CD4-positive, alpha-beta memory T cell (primary cell): ENCODE measurements at places on chromosomes 1 and 21.

DNA sequence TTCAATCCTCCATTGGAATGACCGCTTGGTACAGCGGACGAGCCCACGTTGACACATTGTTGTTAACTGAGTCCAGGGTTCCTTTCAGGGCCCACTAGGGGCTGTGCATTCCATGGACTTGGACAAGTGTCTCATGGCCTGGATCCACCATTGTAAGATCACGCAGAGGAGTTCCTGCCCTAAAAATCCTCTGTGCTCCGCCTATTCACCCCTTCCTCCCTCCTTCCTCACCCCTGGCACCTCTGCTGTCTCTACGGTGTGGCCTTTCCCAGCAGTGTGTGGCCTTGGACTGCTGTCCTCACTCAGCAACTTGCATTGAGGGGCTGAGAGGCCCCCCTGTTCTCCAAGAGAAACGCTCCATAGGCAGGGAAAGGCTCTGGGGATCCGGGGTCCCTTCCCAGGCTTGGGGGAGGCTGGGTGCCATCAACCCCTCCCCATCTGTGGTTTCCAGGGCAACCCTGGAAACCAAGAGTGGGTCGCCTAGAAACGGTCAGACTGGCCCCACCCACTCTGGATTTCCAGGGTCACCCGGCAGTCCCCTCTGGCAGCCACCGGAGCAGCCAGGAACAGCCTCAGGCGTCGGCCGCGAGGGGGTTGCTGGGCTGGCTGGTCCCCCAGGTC lies 50.9 kb downstream of the MEGF6 start:
- DNase-seq = no peak

- no peak for DNase-seq
Observed at GRCh38 chr1:205257735-205258134, 30.0 kb downstream of the TMCC2 start.

GRCh38 chr1:3904006-3904842 lies 4.2 kb upstream of the C1orf174 start:
- no peak for DNase-seq

GRCh38 chr1:215226757-215227156 lies 144.2 kb downstream of the KCNK2 start:
- no peak for DNase-seq

DNA sequence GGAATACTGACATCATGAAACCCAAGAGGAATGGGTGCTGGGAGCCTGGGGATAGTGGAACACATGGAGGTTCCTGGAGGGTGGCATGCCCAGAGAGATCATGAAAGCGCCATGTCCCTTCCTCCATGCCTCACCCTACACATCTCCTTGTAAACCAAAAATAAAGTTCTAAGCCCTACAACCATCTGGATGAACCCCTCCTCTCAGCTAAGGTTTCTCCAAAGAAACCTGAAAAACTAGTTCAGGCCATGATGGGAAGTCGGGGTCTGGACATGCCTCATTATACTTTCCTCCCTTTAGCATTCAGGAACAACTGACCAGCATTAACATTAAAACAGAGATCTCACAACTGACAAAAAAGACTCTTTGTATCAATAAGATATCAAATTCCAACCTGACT lies 68.5 kb downstream of the ACBD6 start:
- DNase-seq = no peak

GRCh38 chr1:5826601-5827000 lies 165.6 kb downstream of the NPHP4 start:
- no peak for DNase-seq

- DNase-seq = no peak
Observed at GRCh38 chr1:226309398-226310244, 657 bp upstream of the LIN9 start.

- DNase-seq = no peak
Observed at GRCh38 chr1:8425150-8425780, 107.4 kb downstream of the SLC45A1 start.

- DNase-seq = no peak
Observed at GRCh38 chr1:170714163-170714562, 50.2 kb downstream of the PRRX1 start.

DNA sequence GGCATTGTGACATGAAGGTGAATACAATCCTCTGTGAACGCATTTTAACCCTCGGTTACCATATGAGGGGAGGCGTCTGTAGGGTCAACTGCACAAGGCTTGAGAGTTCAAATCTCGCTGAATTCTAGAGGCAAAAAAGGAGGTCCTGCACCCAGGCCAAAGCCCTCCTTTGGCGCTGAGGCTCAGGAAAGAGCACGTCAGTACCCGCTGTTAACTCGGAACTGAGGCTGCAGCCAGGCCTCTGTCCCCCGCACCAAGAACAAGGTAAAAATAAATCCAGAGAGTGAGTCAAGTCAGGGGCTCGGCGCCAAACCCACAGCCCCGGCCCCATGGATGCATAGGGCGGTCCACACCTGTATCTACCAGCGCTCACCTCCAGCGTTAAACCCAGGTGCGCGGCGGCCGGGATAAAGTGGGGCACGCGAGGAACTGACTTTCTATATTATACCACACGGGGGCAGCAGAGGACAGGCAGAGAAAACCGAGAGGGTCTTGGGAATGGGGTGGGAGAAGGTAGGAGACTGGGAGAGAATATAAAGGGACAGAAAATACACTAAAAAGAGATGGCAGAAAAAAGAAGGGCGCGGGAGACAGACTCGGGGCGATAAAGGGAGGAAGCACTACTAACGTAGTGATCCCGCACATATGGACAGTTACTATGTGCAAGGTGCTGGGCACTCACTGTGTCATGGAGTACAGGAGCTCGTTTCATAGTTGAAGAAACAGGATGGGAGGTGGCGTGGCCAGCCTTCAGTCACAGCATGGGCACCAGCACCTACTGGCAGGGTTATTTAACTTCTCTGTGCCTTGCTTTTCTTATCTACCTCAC lies 54.9 kb downstream of the DMRTA2 start:
- DNase-seq = no peak

DNA sequence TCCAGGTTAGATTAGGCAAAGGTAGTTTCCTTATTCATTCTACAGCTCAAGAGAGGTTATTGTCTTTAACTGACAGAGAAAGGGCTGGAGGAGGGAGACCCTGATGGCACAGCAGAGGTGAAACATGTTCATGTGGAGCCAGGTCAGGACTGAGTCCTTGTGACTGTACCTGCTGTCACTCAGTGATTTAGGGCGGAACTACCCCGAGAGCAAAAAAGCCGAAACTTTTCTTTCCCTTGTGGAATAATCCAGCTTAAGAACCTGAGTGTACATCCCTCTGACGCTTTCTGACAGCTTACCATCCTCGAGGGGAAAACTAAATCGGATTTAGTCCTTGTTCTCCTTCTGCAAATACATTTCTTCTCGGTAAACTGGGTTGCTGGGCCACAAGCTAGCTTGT lies 273.2 kb downstream of the BACH1 start:
- DNase-seq = no peak

- no peak for DNase-seq
Observed at GRCh38 chr1:246444617-246445016, 62.5 kb downstream of the SMYD3 start.

DNA sequence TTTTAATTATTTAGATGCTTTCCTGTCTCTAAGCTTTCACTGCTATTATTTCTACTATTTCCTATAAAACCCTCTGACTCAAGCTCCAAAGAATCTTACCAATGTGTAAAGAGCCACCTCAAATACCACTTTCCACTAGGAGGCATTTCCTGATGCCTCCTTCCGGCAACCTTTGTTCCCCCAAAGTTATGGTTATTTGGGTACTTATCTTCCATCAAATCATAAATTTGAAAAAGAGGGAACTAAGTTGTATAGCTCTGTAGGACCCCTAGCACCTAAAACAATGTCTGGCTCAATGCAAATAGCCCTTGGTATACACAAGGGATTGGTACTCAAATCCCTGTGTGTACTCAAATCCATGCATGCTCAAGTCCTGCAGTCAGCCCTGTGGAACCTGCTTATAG lies 79.6 kb downstream of the NME7 start:
- no peak for DNase-seq

- DNase-seq = no peak
Observed at GRCh38 chr1:77412069-77412819, 130.4 kb downstream of the AK5 start.

DNA sequence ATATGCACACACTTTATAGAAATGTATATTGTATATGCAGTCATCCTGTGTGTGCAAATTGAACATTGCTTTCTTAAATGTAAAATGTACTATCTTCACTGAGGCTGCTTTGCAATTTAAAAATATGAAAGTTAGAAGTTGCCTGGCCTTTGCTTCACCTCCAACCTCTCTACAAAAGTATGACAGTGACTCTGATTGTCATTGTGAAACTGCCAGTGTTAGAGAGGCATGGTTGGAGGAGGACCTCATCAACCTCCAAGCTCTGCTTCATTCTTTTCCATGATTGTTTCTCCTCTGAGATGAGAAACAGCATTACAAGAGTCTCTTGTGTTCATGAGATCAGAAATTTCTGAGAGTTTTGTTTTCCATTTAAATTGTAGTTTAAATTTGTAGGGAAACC lies 185.5 kb downstream of the ZC3H11B start:
- no peak for DNase-seq

DNA sequence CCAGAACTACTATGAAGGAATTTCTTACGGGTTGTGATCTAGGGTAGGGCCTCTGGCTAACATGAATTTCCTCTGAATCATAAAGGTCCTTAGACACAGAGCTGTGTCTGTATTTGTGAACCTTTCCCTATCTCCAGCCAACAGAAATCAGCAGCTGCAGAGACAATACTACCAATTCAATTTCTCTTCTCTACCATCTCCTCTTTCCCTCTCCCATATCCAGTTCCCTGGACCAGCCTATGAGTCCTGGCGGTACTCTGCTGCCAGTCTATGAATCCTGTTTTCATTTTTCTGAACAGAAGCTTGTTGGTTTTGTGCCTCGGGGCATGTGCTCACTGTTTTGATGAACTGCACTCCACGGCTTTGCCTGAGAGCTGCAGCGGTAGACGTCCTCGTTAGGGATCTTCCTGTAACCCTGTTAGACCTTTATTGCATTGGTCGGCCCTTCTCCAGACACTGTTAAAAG lies 458.0 kb upstream of the VAMP3 start:
- DNase-seq = no peak

DNA sequence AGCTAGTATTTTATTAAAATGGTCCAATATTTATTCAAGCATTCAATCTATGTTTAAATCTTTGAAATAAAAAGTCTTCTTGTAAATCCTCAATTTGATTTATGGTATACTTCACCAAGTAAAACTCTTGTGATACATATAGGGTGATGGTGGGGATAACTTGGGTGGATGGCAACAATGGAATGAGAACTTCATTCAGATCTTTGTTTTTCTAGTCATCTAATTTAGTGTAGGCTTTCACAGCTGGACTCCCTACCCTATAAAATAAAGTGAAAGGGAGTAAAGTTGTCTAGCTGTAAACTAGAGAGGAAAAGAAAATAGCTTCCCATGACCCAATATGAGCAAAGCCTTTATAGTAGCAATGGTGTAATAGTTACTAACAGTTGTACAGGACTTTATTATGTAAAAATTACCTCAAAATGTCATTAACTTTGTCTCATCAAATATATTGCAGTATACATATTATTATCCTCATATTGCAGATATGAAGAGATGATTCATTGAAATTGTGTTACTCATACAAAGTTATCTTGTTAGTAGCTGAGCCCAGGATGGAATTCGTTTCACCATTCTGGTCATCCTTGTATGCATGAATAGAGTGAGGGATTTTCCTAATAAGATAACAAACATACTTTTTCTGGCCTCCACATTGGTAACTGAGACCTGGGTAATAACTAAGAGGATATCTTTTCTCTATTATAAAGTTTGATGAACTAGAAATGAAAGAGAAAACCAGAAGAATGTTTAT lies 1377.7 kb upstream of the ADGRL4 start:
- DNase-seq = no peak

DNA sequence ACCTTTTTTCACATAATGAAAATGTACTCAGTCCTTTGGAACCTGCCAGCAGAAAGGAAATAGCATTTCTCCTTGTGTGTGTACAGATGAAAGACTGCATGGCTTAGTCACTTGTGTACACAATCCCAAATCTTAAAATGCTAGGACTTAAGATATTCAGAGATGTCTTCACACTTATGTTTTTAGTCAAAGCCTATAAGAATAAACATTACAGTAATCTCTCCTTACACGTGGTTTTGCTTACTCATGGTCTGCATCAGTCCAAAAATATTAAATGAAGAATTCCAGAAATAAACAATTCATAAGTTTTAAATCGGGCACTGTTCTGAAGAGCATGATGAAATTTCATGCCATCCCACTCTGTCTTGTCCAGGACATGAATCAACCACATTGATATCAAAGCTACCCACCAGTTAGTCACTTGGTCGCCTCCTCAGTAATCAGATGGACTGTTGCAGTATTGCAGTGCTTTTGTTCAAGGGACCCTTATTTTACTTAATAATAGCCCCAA lies 75.7 kb upstream of the RRP15 start:
- no peak for DNase-seq

DNA sequence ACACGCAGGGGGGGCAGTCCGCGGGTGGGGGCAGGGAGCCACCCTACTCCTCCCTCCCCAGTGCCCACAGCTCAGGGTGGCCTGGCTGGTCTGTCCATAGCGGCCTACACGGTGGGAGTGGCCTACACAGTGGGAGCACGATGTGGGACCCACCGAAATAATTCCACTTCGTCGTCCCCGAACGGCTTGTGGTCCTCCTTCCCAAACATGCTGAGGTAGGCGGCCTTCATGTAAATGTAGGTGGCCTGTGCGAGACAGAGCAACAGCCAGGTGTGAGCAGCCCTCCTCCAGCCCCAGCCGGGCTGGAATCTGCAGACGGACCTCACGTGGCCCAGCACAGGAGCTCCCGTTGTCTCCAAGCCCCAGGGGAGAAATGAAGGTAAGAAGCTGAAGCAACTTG lies 34.4 kb downstream of the TTC39A start:
- DNase-seq = no peak

- no peak for DNase-seq
Observed at GRCh38 chr1:89098857-89099256, 27.1 kb downstream of the GBP2 start.

DNA sequence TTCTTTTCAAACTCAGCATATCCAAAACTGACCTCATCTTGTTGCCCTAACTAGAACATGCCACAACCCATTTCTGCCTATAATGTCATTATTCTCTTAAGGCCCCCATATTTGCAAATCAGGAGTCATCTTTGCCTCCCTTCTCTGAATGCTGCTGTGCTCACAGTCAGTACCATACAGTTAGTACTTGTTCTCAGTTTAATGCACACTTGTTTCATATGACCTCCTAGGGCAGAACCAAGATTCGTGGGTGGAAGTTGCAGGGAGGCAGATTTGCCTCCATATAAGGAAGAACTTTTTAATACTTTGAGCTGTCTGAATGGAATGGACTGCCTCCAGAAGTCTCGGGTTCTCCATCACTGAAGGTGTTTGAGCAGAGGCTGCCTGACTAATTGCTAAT lies 9.2 kb downstream of the CAP1 start:
- no peak for DNase-seq

DNA sequence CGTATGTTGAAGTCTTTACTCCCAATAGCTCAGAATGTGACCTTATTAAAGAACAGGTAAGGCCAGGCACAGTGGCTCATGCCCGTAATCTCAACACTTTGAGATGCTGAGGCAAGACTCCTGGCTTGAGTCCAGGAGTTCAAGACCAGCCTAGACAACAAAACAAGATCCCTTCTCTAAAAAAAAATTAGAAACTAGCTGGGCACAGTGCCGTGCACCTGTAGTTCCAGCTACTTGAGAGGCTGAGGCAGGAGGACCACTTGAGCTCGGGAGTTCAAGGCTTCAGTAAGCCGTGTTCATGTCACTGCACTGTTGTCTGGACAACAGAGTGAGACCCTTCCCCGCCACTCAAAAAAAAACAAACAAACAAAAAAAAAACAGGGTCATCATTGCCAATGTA lies 171.3 kb downstream of the RERE start:
- no peak for DNase-seq
